ENCODE measurements at places on chromosomes 2 and 18.

DNA sequence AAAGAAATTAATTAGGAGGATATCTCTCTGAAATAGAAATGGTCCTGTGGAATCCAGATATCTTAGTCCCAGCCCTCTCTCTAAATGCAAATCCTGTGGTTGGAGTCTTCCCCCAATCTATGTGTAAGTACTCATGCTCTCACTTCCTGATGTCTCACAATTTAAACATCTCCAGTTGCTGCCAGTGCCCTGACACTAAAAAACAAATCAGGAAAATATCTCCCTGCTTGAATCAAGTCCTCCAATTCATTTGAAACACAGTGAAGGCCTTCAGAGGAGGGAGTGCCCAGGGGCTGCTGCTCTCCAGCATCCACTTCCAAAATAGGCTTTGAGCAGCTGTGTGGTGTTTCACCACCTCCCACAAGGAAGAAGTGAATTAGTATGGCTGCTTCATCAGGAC is 413.8 kb downstream of the RAD51AP2 start:
- no peak for DNase-seq
- H3K27me3 ChIP-seq, result no peaks in the 10 kb centered on the region
- H3K27ac ChIP-seq, result no peak overlapping the region
- H3K4me3 ChIP-seq, result no peak overlapping the region
- no peaks in the 10 kb centered on the region for H3K4me1 ChIP-seq
- no peaks in the 10 kb centered on the region for H3K36me3 ChIP-seq

- DNase-seq, result no peak
- no peak overlapping the region for H3K27ac ChIP-seq
- H3K4me3 ChIP-seq, result no peak overlapping the region
- H3K4me1 ChIP-seq, result peaks cover 19% of the 10 kb centered on the region
These were observed 3.1 kb upstream of the SPAG16 start for GRCh38 chr2:213281156-213281555.

DNA sequence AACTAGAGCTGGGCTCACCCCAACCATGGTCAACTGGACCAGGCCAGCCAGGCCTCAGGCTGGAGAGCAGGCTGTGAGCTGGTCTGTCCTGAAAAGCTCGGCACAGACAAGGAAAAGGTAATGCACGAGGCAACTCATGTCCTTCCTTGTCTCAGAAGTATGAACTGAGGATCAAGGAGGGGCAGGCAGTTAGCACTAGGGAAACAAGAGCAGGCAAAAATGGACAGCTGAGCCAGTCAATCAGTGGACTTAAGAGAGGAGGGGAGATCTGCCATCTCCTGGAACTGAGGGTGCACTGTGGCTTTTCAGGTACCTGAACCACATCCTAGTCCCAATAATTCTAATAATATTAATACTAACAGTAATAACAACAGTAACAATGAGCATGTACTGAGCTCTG is 20.6 kb upstream of the WIPF1 start:
- H3K4me3 ChIP-seq, result peak overlapping the region; percentile 47
- no peaks in the 10 kb centered on the region for H3K27me3 ChIP-seq
- DNase-seq, result no peak
- peak overlapping the region; percentile 86 for H3K27ac ChIP-seq
- peaks cover 31% of the 10 kb centered on the region for H3K36me3 ChIP-seq
- H3K4me1 ChIP-seq, result peaks cover 75% of the 10 kb centered on the region

DNA sequence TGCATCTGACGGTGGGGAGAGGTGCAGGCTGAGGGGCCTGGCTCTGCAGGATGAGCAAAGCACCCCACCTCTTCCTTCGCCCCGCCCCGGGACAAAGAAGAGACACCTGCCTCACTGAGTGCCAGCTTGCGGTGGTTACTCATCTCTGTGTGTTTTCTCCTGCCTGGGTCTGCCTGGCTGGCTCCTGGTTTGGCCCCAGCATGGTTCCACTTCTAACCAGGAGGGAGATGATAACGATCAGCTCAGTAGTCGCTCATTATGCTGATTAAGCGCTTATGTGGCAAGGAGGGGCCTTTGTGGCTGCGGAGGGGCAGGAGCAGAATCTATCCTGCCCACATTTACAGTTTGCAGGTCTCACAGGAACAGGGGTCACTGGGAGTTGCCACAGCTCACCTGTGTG is 68.7 kb upstream of the EDAR start:
- no peaks in the 10 kb centered on the region for H3K27me3 ChIP-seq
- peak; percentile 63 for DNase-seq
- no peak overlapping the region for H3K27ac ChIP-seq
- no peak overlapping the region for H3K4me3 ChIP-seq
- H3K4me1 ChIP-seq, result peaks cover 29% of the 10 kb centered on the region
- no peaks in the 10 kb centered on the region for H3K36me3 ChIP-seq

DNA sequence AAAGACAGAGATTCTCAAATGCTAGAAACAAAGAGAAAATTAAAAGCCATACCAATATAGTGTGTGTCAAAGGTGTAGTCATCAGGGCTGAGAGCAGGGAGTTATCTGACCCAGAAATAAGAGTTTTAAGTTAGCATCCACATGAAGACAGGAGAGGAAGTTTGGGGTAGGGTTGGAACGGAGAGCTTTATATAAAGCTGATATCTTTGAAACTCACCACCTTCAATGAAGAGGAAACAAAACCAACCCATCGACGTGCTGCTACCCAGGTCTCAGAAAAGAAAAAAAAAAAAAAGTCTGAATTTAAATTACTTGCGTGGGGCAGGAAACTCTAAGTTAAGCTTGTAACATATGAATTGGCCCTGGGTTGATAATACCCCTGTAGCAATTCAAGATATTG is 42.4 kb downstream of the ARL4C start:
- DNase-seq, result no peak
- H3K27ac ChIP-seq, result peak overlapping the region; percentile 93
- H3K4me1 ChIP-seq, result peaks cover 80% of the 10 kb centered on the region
- H3K4me3 ChIP-seq, result peak overlapping the region; percentile 79
- no peaks in the 10 kb centered on the region for H3K27me3 ChIP-seq

DNA sequence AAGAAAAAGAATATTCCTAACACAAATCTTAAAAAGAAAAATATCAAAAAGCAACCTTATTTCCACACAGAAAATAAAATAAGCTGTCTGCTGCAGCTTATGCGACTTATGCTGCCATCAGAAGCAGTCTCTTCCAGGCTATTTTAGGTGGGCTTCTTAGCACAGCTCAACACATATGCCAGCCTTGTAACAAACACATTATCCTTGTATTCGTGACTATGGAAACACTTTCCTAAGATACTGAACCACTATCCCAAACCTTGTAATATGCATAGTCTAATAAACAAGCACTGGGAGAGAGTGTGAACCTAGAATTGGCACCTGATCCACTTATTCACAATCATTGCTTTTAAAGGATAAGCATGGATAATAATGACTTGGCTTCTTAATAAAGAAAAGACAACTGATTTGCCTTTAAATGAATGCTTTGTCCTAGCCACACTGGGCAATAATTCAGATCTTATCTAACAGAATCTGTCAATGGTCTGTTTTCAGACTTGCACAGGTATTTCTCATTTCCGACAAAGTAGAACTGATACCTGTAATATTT is 40.0 kb upstream of the RNU4ATAC start:
- H3K4me3 ChIP-seq, result no peak overlapping the region
- no peaks in the 10 kb centered on the region for H3K27me3 ChIP-seq
- H3K4me1 ChIP-seq, result peaks cover 44% of the 10 kb centered on the region
- no peak overlapping the region for H3K27ac ChIP-seq

DNA sequence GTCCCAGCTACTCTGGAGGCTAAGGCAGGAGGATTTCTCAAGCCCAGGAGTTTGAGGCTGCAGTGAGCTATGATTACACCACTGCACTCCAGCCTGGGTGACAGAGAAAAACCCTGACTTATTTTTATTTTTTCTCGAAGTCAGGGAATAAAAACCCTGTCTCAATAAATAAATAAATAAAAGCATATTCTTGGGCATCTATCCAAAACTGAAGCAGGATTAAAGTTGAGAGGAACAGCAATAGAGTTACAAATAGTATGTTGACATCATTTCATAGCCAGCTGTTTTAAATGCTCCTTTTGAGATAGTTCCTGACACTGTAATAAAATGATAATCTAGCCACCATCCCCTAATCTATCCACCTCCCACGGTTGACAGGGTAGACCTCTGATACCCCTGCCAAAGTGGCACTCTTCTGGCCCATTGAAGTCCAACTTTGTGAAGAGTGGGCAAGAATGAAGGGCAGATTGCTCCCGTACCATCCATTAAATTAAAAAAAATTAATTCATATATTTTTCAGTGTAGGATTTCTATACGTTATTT is 42.3 kb upstream of the LPIN2 start:
- H3K27ac ChIP-seq, result no peak overlapping the region
- H3K36me3 ChIP-seq, result no peaks in the 10 kb centered on the region
- H3K27me3 ChIP-seq, result no peaks in the 10 kb centered on the region

DNA sequence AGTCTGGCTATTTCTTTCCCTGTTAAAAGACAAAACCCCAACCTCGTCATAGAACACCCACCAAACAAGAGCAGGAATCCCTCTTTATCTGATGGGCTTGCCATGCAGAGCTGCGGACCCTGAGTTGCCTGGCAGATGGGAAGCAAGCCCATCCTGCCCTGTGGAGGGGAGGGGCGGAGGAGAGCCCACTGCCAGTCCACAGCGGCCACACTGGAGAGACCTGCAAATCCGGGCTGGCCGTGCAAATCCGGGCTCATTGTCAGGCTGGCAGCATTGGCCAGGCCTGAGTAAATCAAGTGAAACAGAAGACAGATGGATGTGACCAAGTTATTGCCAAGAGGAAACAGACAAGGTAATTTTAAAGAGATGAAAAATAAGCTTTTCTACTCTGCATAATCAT is 22.0 kb downstream of the MYL12B start:
- H3K36me3 ChIP-seq, result no peaks in the 10 kb centered on the region
- no peak overlapping the region for H3K4me3 ChIP-seq
- no peak for DNase-seq
- H3K4me1 ChIP-seq, result peaks cover 4% of the 10 kb centered on the region
- no peaks in the 10 kb centered on the region for H3K27me3 ChIP-seq
- H3K27ac ChIP-seq, result no peak overlapping the region

GRCh38 chr2:56648802-56649201 is 465.0 kb downstream of the CCDC85A start:
- no peak overlapping the region for H3K4me3 ChIP-seq
- H3K27me3 ChIP-seq, result no peaks in the 10 kb centered on the region
- DNase-seq, result no peak
- no peaks in the 10 kb centered on the region for H3K36me3 ChIP-seq

DNA sequence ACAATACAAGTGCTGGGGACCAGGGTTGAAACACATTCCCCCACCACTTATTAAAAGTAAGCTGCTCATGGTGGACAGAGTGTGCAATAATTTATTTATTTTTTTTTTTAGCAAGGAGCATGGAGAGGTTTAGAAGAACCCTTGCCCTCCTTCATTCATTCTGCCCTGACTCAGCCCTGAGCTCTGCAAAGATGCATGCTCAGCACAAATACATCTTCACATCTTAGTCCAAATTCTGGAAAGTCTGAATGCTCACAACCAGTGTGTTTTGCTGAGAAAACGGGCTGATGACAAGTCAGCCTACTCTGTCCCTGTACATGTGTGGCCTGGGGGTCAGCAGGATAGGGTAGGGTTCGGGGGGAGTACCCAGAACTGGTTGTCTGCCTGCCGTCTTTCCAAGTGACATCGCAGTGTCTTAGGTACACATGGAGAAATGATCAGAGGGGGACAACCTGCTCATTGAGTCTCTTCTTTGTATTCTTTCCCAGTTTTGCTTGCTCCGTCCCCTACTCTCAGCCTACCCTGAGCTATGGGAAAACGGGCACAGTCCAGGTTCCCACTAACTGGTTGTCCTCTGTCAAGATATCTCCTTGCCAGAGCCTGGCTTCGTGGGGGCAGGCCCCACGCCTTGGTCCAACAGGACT is 76.4 kb downstream of the ADD2 start:
- DNase-seq, result no peak
- H3K27ac ChIP-seq, result no peak overlapping the region
- peaks cover 2% of the 10 kb centered on the region for H3K27me3 ChIP-seq
- H3K4me1 ChIP-seq, result no peaks in the 10 kb centered on the region
- no peak overlapping the region for H3K4me3 ChIP-seq
- no peaks in the 10 kb centered on the region for H3K36me3 ChIP-seq

DNA sequence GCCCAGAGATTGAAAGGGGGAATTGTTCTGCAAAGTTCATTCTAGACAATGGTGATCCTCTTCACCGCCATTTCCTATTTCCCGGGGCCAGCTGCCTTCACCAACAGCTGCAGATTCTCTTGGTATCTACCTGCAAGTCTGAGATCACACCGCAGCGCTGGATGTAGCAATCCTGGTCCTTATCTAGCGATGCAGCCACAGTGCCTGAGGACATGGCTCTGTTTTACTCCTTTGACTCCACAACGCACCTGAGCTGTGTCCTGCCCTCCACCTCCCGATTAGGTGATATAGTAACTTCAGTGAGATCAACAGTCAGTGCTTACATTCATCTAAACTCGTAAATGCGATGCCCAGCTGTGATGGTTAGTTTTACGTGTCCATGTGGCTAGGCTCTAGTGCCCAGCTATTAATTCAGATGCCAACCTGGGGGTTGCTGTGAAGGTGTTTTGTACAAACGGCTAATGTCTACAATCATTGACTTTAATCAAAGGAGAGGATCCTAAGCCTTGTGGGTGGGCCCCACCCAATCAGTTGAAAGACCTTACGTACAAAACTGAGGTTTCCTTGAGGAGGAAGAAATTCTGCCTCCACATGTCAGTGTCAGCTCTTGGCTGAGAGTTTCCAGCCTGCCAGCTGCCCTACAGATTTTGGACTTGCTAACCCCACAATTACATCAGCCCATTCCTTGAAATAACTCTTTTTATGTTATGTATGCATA is 189.8 kb downstream of the SH3BP4 start:
- no peaks in the 10 kb centered on the region for H3K36me3 ChIP-seq
- no peak for DNase-seq
- H3K27ac ChIP-seq, result no peak overlapping the region
- no peaks in the 10 kb centered on the region for H3K4me1 ChIP-seq

GRCh38 chr2:150091846-150092245 is 395.6 kb downstream of the RND3 start:
- no peaks in the 10 kb centered on the region for H3K36me3 ChIP-seq
- H3K27ac ChIP-seq, result no peak overlapping the region
- H3K4me3 ChIP-seq, result no peak overlapping the region
- no peaks in the 10 kb centered on the region for H3K4me1 ChIP-seq

DNA sequence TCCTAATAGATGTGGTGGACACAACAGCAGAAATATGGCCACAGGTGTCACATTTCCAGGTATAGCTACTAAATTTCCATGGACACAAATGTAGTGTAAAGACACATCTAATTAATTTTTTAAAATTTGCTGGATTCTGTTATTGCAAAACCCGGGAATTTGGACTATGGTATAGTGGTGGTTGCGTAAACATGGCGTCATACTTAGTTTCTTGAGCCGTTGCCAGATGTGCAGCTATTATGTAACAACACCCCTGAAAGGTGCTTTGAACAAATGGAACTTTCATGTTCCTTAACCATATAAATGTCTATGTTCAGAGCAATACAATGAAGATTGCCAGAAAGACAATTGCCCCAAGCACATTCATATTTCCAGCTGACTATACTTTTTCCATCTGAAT is 85.9 kb downstream of the HRH4 start:
- no peak for DNase-seq
- H3K27me3 ChIP-seq, result peaks cover 5% of the 10 kb centered on the region
- H3K36me3 ChIP-seq, result no peaks in the 10 kb centered on the region
- H3K4me1 ChIP-seq, result no peaks in the 10 kb centered on the region

Data from activated CD4-positive, alpha-beta T cell treated with anti-CD3 and anti-CD28 coated beads for 36 hours (primary cell).